ENCODE measurements at places on chromosomes 12 and 14.
A peak's percentile ranks its signal among the peaks of the same experiment; 100 is the strongest.

GRCh38 chr12:125092872-125093680, 27.8 kb downstream of the AACS start:
- peak; percentile 73 for DNase-seq

DNA sequence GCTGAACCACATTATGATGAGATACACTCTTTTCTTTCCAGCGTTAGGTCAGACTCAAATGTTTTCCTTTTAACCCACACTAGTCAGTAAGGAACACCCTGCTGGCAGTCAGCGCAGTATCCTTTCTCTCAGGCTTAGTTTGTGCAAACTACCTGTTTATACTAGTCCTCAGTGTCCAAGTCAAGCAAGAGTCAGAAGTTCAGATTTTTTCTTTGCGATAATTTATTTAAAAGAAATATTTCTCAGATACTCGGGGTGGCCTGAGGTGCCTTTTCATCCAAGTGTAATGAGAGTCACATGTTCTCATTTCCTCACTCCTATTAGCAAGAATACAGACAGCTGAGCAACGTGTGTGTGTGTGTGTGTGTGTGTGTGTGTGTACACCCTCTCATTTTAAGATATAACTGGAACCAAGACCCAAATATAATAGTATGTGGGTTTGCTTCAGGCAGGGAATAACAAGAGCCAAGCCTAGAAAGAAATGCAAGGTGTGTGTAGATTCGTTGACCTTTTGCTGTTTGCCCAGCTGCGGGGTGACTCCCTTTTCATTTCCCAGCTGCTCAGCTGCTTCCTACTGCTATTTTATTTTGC, 182.7 kb downstream of the KICS2 start:
- DNase-seq: no peak

DNA sequence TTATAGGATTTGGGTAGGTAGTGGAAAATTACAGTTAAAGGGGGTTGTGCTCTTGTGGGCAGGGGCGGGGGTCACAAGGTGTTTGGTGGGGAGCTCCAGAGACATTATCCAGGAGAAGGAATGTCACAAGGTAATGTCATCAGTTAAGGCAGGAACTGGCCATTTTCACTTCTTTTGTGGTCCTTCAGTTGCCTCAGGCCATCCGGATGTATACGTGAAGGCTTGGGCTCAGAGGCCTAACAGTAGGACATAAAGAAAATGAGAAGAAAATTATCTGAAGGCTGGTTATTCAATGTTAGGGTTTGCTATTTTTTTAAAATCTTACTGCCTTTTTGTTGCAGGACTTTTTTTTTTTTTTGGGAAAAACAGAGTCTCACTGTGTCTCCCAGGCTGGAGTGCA, 2.5 kb upstream of the PSEN1 start:
- no peak for DNase-seq

DNA sequence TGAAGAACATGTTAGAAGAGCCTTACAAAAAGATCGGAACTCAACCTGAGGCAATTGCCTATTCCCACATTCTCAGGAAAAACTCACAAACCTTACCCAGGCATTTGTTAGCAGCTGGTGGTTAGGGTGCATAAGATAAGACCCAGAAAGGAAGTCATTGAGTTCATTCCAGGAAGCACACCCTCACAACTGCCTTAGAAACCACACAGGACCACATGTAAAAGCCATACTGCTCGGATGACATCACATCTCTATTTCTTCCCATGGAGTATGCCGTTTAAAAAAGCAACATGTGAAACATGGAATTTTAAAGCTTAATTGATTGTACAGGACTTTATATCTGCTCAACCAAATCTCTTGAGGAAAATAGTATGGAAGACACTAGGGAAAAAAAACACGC, 411.2 kb downstream of the DAD1 start:
- no peak for DNase-seq

DNA sequence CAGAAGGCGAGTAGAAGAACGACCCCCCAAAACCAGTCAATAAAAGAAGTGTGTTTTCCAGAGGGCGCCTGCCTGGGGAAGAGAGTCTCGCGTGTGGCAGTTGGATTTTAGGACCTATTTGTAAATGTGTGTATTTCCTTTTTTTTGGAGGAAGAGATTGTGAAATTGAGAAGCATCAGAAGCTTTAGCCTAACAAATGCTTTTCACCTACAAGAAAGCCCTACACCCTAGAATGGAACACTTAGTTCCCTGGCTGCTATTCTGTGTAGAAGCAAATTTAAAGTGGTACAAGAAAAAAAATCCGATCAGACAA, 1.3 kb downstream of the RCOR1 start:
- peak; percentile 33 for DNase-seq

DNA sequence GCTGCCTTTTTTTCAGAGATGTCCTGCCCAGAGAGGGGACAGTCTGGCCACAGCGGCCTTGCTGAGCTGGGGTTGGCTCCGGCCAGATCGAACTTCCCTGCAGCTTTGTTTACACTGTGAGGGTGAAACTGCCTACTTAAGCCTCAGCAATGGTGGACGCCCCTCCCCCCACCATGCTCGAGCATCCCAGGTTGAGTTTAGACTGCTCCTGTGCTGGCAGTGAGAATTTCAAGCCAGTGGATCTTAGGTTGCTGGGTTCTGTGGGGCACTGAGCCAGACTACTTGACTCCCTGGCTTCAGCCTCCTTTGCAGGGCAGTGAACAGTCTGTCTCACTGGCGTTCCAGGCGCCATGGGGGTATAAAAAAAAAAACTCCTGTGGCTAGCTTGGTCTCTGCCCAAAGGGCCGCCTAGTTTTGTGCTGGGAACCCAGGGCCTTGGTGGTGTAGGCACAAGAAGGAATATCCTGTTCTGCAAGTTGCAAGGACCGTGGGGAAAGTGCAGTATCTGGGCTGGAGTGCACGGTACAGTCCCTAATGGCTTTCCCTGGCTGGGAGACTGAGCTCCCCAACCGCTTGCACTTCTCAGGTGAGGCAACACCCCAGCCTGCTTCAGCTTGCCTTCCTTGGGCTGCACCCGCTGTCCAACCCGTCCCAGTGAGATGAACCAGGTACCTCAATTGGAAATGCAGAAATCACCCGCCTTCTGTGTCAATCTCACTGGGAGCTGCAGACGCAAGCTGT, 79.1 kb downstream of the LRIG3 start:
- DNase-seq: no peak

- DNase-seq: no peak
Observed at GRCh38 chr12:4825011-4825858, 84.5 kb upstream of the KCNA1 start.

GRCh38 chr12:64706306-64706705, 52.9 kb downstream of the GNS start:
- DNase-seq: no peak

DNA sequence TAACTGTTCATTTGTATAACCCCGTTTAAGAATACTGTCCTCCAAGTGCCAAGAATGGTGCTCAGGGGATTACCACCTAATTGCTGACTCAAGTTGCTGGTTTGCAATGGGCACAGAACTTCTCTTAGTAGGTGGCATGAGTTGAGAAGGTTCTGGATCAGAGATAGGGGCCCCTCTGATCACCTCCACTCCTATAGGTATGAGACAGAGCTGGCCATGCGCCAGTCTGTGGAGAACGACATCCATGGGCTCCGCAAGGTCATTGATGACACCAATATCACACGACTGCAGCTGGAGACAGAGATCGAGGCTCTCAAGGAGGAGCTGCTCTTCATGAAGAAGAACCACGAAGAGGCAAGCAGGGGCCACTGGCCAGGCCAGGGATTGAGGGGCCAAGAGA, 1.6 kb downstream of the KRT18 start:
- DNase-seq: no peak

- no peak for DNase-seq
Observed at GRCh38 chr12:18148961-18149360, 59.0 kb upstream of the RERGL start.

DNA sequence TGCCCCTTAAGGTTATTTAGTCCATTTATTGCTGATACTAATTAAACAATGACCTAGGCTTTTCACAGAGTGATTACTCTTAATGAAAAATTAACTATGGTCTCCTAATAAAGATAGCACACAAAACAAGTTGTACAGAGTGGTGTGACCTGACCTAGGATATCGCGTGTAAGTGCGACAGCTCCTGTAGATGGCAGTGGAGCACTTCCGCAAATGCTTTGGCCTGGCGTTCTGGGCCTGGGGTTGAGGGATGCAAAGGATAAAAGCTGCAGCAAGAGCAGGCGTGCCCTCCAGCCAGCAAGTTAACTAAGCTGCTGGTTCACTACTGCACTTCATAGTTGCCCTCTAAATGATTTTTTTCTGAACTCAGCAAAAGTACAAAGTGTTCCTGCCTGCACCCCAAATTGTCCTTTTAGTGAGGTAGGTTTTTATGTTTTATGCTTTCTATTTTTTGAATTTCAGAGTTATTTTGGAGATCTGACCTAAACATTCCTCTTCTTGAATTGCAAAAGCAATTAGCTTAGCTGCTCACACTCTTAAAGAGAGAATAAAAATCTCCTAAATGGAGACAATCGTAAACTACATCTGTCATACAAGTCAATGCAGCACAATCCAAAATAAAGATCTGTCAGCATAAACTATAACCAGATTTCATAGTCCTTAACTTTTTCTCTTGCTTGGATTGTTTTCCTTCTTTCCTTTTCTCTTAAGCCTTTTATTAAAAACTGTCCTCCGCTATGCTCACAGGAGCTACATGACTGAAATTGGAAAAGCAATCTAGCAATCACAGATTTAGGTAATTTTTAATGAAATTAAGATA, 379.6 kb downstream of the LRIG3 start:
- DNase-seq: peak; percentile 9

- no peak for DNase-seq
Observed at GRCh38 chr14:101834397-101834796, 72.9 kb downstream of the PPP2R5C start.

GRCh38 chr12:18690653-18691052, 47.2 kb downstream of the PLCZ1 start:
- DNase-seq: peak; percentile 18

- DNase-seq: no peak
Observed at GRCh38 chr12:48780381-48781025, 8.4 kb downstream of the ADCY6 start.

DNA sequence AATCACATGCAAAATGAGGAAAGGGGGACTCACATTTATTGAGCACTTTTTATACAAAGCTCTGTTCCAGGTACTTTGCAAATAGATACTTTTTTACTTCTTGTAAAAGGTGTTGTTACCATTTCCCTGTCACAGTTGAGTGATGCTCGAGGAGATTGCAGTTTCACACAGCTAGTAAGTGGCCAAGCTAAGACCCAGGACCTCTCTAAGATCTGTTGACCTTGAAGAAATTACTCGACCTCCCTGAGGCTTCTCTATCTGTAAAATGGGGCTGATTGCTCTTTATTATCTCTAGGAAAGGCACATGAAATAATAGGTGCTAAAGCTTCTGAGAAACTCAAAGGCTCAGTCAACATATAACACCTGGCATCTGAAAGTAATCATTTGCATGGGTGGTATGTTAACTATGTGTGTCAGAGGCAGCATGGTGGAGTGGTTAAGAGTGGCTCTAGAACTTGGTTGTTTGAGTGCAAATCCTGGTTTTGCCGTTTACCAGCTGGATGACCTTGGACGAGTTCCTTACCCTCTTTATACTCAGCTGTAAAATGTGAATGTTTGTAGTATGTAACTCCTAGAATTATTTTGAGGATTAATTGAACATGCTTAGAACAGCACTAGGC, 41.5 kb downstream of the IFT81 start:
- DNase-seq: no peak

DNA sequence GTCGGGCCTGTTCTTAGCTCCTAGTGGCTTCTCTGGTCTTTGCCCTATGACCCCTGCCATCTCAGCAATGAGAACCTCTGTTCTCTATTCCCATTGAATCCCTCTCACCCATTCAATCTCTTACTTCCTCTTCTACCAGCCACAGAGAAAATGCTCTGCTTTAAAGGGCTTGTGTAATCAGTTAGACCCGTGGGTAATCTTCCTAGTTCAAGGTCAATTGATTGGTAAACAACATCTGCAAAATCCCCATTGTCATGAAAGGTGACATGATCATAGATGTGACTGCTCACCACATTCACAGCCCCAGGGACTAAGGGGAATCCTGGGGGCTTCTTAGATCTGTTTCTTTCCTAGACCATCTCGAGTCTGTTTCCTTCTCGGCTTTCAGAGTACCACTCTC, 7.2 kb upstream of the CCDC197 start:
- no peak for DNase-seq

GRCh38 chr14:75886636-75887348, 95.0 kb downstream of the TGFB3 start:
- no peak for DNase-seq

DNA sequence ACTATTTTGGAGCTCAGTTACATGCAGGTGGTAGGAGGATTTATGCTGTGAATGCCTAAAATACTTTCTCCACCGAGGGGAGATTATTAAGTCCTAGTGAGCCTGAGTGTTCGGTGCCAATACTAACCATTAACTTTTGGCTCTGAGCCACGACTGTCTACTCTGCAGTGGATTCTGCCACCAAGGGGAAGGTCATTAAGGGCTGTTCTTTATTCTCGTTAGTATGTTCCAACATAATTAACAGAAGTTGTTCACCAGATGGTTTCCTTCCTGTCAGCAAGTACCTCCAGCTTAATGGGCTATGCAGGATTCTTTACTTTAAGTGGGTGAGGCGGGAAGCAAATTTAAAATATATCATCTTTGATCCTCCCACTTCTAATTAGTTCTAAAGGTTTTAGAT, 326.3 kb downstream of the BMP4 start:
- DNase-seq: no peak

- no peak for DNase-seq
Observed at GRCh38 chr14:60758885-60759284, 24.3 kb downstream of the MNAT1 start.

- DNase-seq: no peak
Observed at GRCh38 chr12:39499296-39499695, 56.4 kb upstream of the KIF21A start.

GRCh38 chr12:91741932-91742331, 403.7 kb downstream of the BTG1 start:
- no peak for DNase-seq

- DNase-seq: no peak
Observed at GRCh38 chr12:23585782-23586163, 363.7 kb downstream of the SOX5 start.

- DNase-seq: no peak
Observed at GRCh38 chr12:53053218-53054111, 3.6 kb downstream of the TNS2 start.

- DNase-seq: no peak
Observed at GRCh38 chr14:81122326-81122725, 98.4 kb downstream of the GTF2A1 start.

GRCh38 chr12:15984097-15984800, 73.1 kb downstream of the DERA start:
- no peak for DNase-seq

- no peak for DNase-seq
Observed at GRCh38 chr12:27970401-27971120, 2.0 kb downstream of the PTHLH start.
